H1 (cell line): ENCODE measurements at places on chromosomes 2 and 18. TPM values are rescaled to one million over a fixed set of nuclear protein-coding genes. Genes with fewer than 3 reads are reported as not detected.

GRCh38 chr2:101410746-101411145 is 23.4 kb upstream of the CREG2 start:
- DNase-seq, result no peak

- no peak for DNase-seq
These were observed 54.7 kb downstream of the BCL2 start for GRCh38 chr18:63264871-63265270.

DNA sequence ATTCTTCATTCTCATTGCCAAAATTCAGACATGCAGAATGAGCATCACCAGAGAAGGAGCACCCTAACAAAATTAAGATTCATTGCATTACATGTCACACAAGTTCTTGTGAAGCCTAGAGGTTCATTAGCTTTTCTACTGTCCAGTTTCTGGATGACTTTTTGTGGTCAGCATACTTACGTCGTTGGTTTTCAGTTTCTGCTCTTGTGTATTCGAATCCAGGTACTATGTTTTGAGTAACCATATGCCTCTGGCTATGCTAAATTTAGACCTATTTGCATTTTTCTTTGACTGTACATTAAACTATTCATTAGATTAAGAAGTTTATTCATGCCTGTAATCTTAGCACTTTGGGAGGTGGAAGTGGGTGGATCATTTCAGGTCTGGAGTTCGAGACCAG is 251.3 kb downstream of the PARD3B start:
- DNase-seq, result no peak

- no peak for DNase-seq
These were observed 171.8 kb downstream of the GBX2 start for GRCh38 chr2:235996419-235996818.

The COL4A3 gene
- total RNA-seq, result 0.17 and 0.34 TPM in 2 replicates

- no peak for DNase-seq
These were observed 156.7 kb downstream of the SLC4A10 start for GRCh38 chr2:161780881-161781280.

- DNase-seq, result no peak
These were observed 54.1 kb upstream of the AQP4 start for GRCh38 chr18:26919627-26920026.
